ENCODE measurements at places on chromosomes 4 and X. TPM values are rescaled to one million over a fixed set of nuclear protein-coding genes. Genes with fewer than 3 reads are reported as not detected.

GAGE10 gene
- not detected for total RNA-seq

CXCL1 gene
- total RNA-seq, result not detected

BGN gene
- total RNA-seq, result not detected

VCX3A gene
- total RNA-seq, result not detected

ADAMTS3 gene
- not detected for total RNA-seq

RASL11B gene
- total RNA-seq, result 0.34 TPM

CDKL2 gene
- total RNA-seq, result 1.0 TPM

L1CAM gene
- 2.1 TPM for total RNA-seq

REELD1 gene
- total RNA-seq, result 0.34 TPM

RAPGEF2 gene
- 14.8 TPM for total RNA-seq

CLCN4 gene
- total RNA-seq, result not detected

TADA2B gene
- 10.0 TPM for total RNA-seq

TRPC5OS gene
- not detected for total RNA-seq

MAGEA8 gene
- not detected for total RNA-seq

CPZ gene
- not detected for total RNA-seq

SLC35A2 gene
- 15.0 TPM for total RNA-seq

DIPK2B gene
- not detected for total RNA-seq

MGARP gene
- 0.32 TPM for total RNA-seq

NHSL2 gene
- total RNA-seq, result 0.88 TPM

SPP1 gene
- total RNA-seq, result not detected

NAT8L gene
- 1.1 TPM for total RNA-seq

MAGEE2 gene
- not detected for total RNA-seq

FBXW7 gene
- total RNA-seq, result 32.6 TPM

FAM241A gene
- 4.1 TPM for total RNA-seq

PIGA gene
- total RNA-seq, result 40.6 TPM

HTN1 gene
- not detected for total RNA-seq
